Left hindlimb (tissue), 1 donor: ENCODE measurements at places on chromosomes 12 and 14.
A peak's percentile ranks its signal among the peaks of the same experiment; 100 is the strongest.

GRCh38 chr14:74941676-74942097 lies 13.7 kb downstream of the PGF start:
- peak; percentile 26 for DNase-seq

DNA sequence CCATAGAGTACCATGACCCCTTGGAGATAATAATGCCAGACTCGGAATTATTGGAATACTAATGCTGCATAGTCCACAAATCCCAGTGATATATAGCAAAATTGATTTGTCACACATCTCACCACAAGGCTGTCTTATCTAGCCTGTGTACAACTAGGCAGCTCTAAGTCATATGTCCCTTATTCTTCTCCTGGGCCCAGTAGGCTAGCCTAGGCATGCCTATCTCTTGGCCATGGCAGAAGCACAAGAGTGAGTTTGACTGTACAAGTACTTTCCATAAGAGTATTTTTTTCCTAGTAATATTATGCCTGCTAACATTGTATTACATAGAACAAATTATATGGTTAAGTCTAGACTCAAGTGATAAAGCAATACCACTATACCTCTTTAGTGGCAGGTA lies 1122.1 kb upstream of the SEL1L start:
- DNase-seq = no peak

DNA sequence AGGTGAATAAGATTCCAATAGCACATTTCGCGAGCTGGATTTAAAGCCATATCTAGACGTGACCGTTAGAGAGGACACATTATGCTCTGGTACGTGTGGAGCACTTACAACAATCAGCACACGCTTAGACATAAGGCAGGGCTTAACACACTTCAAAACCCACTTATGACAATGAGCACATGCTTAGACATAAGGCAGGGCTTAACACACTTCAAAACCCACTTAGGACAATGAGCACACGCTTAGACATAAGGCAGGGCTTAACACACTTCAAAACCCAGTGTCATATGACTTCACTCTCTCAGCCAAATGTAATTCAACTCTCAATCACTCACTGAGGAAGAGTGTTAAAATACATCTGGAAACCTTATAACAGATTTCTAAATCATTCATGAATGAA lies 11.2 kb upstream of the PLD4 start:
- DNase-seq = no peak

- no peak for DNase-seq
Observed at GRCh38 chr12:8678661-8679111, 16.1 kb upstream of the MFAP5 start.

GRCh38 chr14:95216008-95216407 lies 58.7 kb upstream of the DICER1 start:
- DNase-seq = no peak

- DNase-seq = no peak
Observed at GRCh38 chr12:26564391-26564790, 268.6 kb downstream of the ITPR2 start.

- no peak for DNase-seq
Observed at GRCh38 chr12:120254809-120255208, 10.7 kb downstream of the PXN start.

GRCh38 chr14:56294128-56294527 lies 175.9 kb downstream of the PELI2 start:
- DNase-seq = no peak

- DNase-seq = no peak
Observed at GRCh38 chr14:79513446-79513845, 697.9 kb downstream of the DIO2 start.

GRCh38 chr14:32049361-32050088 lies 27.6 kb upstream of the ARHGAP5 start:
- DNase-seq = no peak

DNA sequence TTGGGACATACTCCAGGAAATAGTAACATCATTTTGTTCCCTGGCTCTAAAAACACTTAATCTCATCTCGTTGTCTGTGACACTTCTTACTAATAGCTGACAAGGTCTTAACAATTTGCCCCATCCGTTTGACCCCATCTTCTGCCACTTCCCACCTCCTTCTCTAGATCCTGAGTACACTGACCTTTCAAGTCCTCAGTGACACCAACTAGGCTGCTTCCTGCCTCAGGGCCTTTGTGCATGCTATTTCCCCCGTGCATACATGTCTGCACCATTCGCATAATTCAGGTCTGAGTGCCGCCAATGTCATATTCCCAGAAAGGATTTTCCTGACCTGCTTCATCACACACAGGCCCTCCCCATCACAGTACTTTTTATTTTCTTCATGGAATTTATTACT lies 70.6 kb upstream of the CCND2 start:
- DNase-seq = no peak

GRCh38 chr14:90398315-90398839 lies 1.5 kb downstream of the CALM1 start:
- DNase-seq = peak; percentile 68

DNA sequence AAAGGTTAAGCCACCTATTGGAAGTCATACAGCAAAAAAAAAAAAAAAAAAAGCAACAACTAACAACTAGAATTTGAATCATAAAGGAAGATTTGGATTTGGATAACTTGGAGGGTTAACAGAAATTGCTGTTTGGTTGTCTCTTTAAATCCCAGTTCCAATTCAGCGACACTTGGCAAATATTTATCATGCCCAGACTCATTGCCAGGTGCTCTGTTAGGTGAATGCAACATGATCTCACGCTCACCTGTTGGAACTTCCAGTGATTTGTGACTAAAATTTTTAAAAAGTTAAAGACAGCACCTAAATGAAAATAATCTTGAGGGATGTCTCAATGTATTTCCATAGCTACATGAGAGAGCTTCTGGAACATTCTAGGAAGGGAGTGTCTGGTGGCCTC lies 103.7 kb downstream of the TBX3 start:
- DNase-seq = no peak

GRCh38 chr12:53208435-53208834 lies 1.4 kb upstream of the ITGB7 start:
- no peak for DNase-seq

- DNase-seq = no peak
Observed at GRCh38 chr14:92599811-92600210, 86.2 kb downstream of the RIN3 start.

GRCh38 chr14:23248601-23249000 lies 10.9 kb downstream of the RNF212B start:
- no peak for DNase-seq

GRCh38 chr14:92135269-92135668 lies 13.5 kb downstream of the CPSF2 start:
- DNase-seq = no peak

DNA sequence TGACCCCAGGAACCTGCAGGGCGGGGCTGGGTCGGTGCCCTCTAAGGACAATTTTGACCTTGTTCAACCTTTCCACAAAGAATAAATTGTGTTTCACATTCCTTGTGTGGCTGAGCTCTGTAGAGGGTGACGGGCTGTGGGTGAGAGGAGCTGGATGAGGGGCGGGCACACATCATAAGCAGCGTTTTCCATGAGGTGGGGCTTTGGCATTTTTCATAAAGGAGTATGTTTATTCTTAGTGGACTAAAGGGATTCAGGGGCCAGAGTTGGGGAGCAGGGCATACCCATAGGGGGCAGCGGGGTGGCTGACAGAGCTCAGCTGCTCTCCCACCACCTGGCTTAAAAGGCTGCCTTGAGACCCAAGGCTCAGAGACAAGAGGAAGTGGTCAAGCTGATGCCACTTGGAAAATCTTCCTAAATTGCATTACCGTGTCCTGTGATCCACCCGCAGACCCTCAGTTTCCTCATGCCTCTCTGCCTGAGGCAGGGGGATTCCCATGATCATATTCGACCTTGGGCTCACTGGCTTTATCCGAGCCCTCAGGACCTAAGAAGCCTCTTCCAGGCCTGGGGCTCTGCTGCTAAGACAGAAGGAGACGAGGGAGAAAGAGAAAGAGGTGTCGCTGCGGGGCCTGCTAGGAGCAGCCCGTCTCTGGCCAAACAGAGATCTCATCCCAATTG lies 11.4 kb downstream of the MMP14 start:
- DNase-seq = peak; percentile 68

GRCh38 chr12:64186789-64187188 lies 35.3 kb downstream of the KICS2 start:
- no peak for DNase-seq

GRCh38 chr14:22113401-22113800 lies 439.8 kb upstream of the OR4E1 start:
- DNase-seq = no peak
